ENCODE measurements at places on chromosomes 5 and 9.
A peak's percentile ranks its signal among the peaks of the same experiment; 100 is the strongest.

DNA sequence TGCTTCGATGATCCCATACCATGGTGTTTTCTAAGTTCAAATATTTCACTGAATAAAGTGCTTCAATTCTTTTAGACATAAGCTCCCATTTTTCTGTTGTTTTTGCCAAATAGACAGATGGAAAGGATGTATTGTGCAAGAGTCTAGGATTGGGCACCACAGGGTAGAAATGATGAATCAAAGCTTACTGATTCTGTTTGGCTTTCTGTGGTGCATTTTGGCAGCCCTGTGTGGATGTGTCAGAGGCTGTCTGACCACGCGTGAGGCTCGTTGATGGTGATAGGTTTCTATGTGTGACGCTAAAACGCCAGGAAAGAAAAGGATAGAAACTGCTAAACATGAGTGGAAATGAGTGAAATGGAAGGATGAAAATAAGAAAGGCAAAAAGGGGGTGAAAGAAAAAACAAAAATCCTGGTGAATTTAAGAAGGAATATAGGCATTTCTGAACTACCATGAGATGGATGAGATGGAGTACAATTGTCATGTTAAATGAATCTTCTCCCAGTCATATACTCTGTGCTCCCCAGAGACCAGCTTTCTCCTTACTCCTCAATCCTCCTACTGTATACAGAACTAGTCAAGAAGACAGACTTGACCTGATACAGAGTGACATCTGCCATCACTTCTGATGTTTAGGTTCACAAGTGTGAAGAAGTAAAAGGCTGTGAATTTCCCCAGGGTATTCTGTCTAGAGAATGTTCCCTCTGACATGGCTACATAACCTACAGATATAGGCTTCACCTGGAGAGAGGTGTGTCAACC, 54.4 kb downstream of the ANKH start:
- peak; percentile 5 for DNase-seq

- no peak for DNase-seq
Observed at GRCh38 chr5:57658018-57658417, 175.4 kb upstream of the ACTBL2 start.

DNA sequence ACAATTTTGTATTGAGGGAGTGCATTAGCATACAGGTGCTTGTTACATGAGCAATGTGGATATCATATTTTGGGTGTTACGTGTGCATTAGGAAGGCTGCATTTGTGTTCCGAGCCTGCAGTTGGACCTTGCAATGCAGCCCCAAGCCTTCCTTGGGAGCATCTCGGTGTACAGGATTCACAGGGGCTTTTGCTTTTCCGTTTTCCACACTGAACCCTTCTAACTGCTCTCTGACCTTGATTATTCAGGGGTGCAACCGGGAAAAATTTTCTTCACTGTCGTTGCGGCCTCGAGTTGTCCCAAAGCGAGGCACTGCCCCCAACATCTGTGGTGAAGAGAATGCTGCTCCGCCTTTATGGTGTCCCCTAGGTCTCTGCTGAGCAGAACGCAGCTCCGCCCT, 80.1 kb upstream of the PLEKHG4B start:
- no peak for DNase-seq

- DNase-seq, result no peak
Observed at GRCh38 chr9:133968428-133968827, 23.7 kb downstream of the VAV2 start.

- DNase-seq, result no peak
Observed at GRCh38 chr5:171157775-171158174, 151.3 kb upstream of the TLX3 start.

DNA sequence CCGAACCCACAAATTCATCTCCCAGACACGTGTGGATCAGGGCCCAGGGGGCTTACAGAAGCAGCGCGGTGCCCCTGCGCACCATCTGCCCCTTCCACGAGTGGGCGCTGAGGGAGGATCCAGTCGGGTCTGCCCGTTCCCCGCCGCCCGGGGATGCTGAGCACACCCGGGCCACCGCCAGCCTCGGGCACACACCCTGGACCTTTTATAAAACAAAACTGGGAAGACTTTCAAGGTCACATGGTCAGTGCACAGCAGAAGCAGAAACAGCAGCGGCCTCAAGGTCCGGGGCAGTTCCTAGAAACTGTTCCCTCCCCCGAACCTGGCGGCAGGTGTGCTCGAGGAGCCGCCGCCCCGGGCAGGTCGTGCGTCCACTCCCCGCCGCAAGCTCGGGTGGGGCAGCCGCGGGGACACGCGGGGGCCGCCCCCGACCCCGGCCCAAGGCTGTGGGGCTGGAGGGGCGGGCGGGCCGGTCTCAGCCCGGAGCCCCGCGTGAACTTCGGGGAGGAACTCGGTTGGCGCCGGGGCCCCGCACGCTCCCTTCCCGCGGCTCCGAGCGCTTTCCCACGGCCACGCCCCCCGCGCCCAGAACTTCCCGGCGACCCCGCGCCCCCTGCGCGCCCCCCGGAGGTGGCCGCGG, 633 bp upstream of the PPP1R26 start:
- no peak for DNase-seq

- DNase-seq, result no peak
Observed at GRCh38 chr5:89343666-89344065, 460.7 kb upstream of the MEF2C start.

DNA sequence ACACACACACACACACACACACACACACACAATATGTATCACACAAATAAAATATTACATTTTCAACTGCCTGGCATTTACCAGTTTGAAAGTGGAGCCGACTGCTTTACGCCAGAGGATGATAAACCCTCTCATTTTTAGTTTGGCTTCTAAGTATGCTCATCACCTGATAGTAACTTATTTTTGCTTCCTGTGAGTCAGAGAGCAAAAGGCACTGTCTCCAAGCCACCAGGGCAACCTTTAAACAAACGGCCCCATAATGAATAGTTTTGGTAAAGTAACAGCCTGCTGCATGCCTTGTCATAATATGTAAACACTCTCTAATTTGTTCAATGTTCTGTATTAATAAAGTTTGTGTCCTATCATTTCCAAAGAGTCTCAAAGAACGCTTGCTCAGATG, 26.9 kb downstream of the KLF4 start:
- DNase-seq, result no peak

DNA sequence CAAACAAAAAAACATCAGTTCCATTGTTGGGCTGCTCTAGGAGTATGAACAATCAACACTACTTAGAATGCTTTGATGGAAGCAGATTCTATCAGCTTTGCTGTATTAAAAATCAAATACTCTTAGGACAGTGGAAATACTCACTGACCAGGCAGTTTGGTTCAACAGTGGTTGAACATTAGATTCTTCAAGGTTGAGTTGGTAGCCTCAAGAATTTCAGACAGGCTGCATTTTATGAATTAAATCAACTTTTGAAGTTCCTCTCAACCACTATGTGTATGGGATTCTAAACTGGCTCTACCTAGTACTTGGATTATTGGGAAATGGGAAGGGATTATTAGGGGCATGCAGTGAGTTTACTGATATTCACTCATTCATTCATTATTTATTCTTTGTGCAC, 35.0 kb downstream of the ACTBL2 start:
- no peak for DNase-seq

DNA sequence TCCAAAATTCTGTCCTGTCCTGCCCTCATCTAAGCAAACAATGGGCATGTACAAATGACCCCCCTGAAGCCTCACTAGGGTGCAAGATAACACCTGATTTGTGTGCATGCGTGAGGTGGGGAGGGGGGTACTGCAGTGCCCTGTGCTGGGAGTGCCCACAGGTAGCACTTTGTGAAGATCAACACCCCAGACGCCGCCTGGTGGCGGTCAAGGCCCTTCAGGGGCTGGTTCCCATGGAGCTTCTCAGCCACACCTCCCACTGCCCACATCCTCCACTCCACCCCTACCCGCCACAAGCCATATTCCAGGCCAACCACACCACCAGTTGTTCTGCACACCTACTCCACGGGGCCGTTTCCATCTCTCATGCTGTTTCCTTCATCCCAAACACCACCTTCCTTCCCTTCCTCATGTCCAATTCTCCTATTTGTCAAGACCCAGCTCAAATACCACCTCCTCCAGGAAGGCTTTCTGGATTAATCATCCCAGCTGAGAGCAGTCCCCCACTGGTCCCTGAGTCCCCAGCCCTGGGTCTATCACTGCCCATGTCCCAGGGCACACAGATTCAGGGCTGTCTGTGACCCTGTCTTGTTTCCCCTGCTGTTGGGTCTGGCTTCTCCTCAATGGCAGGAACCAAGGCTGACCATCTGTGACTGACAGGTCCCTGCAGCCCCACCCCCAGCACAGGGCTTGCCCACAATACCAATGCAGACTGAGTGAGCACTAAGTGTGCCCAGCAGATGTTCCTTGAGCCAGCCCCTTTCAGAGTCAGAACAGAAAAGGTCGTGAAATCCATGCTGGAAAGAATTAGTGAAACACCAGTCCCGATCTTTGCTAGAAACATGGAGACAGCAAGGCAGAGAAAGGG, 178.4 kb downstream of the PAX5 start:
- no peak for DNase-seq

DNA sequence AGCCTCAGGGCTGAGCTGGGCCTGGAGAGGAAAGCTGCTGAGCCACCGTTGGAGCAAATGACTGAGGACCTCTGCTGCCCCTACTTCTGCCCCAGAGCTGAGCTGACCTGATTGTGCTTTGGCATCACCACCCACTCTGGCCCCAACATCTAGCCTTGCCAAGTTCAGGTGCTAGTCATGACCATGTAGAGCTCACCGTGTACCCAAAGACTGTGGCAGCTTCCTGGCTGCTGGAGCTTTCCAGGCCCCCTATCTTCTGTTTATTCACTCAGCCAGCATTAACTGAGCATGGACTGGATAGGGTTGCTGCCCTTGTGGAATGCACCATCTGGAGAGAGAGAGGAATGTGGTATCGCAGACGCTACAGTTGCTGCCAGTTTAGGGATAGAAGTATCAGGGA, 49.1 kb downstream of the JADE2 start:
- no peak for DNase-seq

GRCh38 chr9:132221941-132222340, 60.1 kb downstream of the NTNG2 start:
- no peak for DNase-seq

- no peak for DNase-seq
Observed at GRCh38 chr9:18456624-18457237, 17.2 kb upstream of the ADAMTSL1 start.

GRCh38 chr9:121404906-121405305, 34.9 kb upstream of the STOM start:
- no peak for DNase-seq

DNA sequence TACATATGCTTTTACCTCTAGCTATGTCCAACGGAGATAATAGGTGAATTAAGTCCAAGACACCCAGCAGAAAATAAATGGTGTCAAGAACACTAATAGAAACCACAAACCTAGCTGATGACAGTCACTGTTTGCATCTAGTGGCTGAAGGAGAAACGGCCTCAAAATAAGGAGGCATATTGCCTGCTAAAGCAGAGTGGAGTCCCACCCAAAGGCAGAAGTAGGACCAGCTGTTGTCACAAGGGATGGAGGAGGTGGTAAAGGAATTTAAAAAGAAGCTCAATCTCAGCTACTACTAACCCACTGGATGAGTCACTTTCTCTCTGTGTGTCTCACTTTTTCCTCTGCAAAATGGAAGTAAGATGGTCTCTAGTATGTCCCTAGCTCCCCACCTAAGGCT, 224.3 kb downstream of the GRIA1 start:
- no peak for DNase-seq

GRCh38 chr5:114678778-114679177, 316.9 kb downstream of the KCNN2 start:
- DNase-seq, result no peak

DNA sequence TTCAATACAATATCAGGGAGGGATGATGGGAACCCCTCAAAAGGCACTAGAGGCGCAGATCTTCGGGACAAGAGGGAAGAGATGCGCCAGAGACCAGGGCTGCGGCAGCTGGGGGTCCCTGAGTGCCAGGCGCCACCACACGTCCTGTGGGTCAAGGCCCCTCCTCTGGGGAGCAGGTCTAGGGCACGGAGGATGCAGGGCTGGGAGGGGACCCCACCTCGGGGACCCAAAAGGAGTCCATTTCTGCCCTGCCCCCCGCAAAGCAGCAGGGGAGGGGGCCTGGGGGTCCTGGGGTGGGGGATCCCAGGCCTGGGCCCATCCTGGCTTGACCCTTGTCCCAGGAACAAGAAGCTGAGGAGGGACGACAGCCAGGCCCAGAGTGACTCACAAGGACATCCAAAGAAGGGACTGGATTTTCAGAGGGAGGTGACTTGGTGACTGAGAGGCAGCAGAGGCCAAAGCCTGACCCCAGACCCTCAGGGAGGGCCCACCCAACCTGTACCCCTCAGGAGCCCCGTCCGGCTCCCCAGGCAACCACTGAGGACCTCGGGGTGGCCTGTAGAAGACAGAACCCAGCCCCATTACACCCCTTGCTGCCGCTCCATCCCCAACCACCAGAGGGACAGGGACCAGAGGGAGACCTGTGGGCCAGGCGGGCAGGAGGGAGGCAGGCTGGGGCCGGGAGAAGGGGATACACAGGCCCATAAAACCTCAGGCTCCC, 54.2 kb downstream of the LRSAM1 start:
- no peak for DNase-seq

- DNase-seq, result no peak
Observed at GRCh38 chr5:77339337-77339890, 128.9 kb downstream of the PDE8B start.

- DNase-seq, result no peak
Observed at GRCh38 chr5:17364987-17365810, 132.8 kb upstream of the TAF11L2 start.

- DNase-seq, result no peak
Observed at GRCh38 chr5:154437281-154437965, 8.4 kb upstream of the SAP30L start.

- no peak for DNase-seq
Observed at GRCh38 chr9:76725011-76725546, 39.2 kb upstream of the PCA3 start.

DNA sequence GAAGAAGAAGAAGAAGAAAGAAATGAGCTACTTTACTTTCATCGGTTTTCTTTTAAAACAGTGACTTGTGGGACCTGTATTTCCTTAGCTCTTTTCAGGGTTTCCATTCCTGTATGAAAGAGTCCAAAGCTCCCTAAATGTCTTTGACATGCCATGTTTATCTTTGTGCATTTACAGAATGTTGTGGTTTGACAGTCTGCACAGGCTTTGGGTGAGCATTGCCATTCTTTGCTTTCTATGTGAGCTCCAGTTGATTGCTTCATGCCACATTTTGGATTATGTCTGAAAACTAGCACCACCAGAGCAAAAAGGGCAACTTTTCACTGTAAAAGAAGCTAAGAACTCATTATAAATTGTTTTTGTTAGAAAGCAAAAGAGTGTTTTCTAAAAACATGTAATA, 733.4 kb downstream of the TLE4 start:
- no peak for DNase-seq

- no peak for DNase-seq
Observed at GRCh38 chr5:116437922-116438578, 136.6 kb downstream of the SEMA6A start.

GRCh38 chr9:132384376-132384775, 22.3 kb downstream of the TTF1 start:
- no peak for DNase-seq

GRCh38 chr5:137872466-137872865, 4.8 kb downstream of the MYOT start:
- no peak for DNase-seq

- DNase-seq, result no peak
Observed at GRCh38 chr5:83513491-83513890, 41.9 kb downstream of the VCAN start.

- DNase-seq, result no peak
Observed at GRCh38 chr5:67426961-67427849, 230.6 kb upstream of the CD180 start.

GRCh38 chr9:98993570-98993945, 49.9 kb downstream of the COL15A1 start:
- no peak for DNase-seq

- DNase-seq, result no peak
Observed at GRCh38 chr9:137488327-137488653, 29.2 kb upstream of the NSMF start.
